NCI-H226 (cell line): ENCODE measurements at places on chromosomes 2 and 18.

DNA sequence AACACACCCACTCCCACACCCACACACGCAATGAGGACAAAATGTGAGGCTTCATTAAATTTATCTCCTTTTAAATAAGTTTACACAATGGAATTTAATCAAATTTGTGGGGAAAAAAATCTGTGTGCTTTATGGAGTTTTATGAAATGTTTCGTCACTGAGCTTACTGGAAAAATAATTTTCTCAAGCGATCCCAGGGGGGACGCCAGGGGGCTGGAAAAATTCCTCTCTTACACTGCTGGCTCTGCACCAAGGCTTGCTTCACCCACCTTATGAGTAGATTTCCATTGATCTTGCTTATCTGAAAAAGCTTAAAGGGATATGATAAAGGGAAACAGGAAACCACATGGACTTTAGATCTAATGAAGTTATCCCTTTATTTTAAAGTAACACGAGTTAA, 95.5 kb downstream of the CABYR start:
- no peak for DNase-seq

DNA sequence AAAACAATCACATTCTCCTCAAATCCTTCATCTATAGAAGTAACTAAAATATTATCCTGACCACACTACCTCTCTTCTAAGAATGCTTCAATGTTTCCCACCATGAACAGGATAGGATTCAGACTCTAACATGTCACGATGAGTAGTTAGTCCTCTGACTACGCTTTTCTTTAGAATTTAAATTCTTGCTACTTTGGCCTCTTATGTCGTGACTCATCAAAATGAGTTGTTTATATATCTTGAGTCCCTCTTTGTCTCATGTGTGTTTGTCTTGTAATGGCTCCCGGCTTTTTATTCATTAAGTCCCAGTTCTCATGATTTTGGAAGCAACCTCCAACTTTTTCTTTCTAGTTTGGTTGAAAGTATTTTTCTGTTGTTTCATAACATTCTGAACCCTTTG, 1289.2 kb downstream of the DSC3 start:
- no peak for DNase-seq

DNA sequence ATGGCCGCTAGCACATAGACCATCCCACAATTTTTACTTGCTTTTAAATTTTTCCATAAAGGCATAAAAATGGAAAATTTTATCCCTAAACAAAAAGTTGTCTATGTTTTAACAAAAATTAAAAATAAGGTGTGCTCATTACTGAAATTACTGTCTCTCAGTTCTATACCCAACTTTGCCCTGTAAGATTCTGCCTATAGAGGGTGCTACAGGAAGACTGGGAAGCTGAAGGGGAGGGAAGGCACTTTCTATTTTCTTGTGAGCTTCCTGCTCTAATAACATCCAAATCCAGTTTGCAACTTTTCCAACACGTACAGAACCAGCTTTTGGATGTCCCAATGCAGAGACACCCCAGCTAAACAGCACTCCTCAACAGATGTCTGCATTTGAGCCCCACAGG, 666.9 kb downstream of the PLCL1 start:
- no peak for DNase-seq

DNA sequence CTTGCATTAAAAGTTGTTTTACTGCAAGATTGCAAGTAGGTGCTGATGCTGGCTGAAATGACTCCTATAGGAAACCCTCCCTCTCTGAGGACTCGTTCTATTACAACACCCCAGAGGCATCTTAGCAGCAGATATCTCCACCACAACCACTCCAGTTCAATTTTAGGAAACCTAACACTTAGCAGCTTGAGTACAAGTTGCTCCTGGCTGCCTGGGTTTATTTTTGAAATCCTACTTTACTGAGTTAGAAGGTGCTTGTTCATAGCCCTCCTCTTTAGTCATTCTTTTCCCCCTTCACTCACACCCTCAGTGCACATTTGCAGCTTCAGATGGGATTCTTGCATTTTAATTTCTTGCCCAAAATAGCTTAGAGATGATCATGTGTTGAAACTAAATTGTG, 111.5 kb downstream of the MTCL1 start:
- peak; percentile 81 for DNase-seq

GRCh38 chr2:147363181-147363580, 481.6 kb upstream of the ACVR2A start:
- DNase-seq: no peak

GRCh38 chr2:169087757-169088379, 18.5 kb downstream of the DHRS9 start:
- no peak for DNase-seq

- no peak for DNase-seq
Measured at GRCh38 chr18:60200558-60200957, 172.0 kb downstream of the MC4R start.

DNA sequence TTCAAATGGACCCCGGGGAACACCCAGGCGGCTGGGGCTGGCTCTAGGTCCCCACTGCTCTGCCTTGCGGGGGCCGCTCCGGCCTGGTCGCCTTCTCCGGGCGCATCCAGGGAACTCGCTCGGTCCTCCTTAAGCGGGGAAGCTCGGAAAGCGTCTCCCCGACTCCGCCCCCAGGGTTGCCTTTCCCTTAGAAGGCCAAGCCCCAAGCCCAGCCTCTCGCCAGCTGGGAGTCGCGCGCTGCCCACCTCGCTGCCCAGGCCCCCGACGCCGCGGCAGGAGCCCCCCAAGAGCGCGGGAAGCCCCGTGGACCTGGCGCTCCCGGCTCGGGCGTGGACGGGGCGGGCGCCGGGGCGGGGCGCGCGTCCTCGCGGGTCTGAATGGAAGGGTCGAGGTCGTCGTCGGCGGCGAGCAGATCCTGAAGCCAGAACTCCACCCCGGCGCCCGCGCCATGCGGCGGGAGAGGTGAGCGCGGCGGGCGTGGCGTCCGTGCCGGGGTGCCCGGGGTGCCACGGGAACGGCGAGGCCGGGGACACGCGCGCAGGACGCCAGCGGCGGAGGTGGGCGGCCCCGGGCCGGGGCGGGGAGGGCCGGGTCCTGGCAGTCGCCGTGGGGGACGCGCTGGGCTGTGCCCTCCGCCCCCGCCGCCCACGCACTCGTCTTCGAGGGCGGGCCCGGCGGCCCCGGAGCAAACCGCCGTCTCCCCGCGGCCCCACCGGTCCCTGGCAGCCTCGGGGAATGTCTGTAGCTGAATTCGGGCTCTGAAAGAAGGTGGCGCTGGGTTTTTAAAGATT, at the start of gene BOK:
TSS of gene BOK (plus strand) at position 214 of the 791 bp plus-strand sequence. CDS start 739 bp downstream, outside the sequence.
- peak; percentile 86 for DNase-seq

DNA sequence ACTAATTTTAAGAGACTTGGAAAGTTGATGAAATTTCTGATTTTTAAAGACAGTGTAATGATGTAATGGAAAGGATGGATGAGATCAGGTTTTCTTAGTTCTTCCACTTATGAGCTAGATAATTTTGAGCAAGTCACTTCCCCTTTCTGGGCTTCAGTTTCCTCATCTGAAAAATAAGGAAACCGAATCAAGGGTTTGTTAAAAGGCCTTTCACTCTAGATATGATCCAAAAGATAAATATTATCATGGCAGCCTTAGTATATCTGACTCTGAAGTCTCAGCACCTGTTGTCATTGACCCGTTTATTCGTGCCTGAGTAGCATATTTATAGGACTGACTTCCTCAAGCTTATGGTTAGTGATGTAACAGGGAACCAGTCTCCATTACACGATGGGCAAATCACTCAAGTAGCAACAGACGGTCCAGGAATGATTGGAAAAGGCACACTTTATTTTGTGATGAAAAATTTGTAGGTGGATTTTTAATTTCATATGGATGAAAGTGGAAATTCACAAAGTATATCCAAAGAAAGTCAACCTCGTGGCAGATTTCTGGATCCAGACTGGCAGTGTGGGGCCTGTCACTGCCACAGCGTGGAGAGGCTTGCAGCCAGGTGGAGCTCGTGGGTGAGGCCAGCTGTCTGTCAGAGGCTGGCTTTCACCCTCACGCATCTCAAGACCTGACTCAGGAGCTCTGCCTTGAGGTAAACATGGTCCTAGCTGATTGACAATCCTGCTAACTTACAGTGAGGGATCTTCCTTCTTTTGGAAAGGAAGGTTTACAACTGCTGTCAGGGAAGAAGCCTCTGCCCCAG, 137.9 kb upstream of the CXCR4 start:
- DNase-seq: no peak

DNA sequence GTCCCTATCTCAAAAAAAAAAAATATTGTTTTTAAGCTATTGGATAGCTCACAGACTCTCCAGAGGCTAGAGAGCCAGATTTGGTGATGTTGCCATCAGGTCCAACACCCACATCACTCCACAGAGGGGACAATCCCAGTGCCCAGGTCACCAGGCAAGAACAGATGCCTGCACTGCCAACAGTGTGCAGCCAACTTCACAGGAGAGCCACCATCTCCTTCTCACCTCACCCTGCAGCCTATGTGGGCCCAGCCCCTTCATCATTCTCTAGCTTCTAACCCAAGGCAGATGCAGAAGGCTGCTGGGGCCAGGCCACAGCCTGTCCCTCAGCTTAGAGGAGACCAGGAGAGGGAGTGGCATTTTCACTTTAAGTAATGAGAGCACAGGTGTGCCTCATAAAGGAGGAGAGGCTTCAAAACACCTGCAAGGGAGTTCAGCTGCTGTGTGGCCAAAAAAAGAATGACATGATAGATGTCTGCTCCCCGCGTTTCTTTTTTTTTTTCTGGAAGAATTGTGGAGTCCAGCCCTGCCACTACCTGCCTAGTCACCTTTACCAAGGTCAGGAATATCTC, 98.0 kb upstream of the ZSWIM2 start:
- DNase-seq: no peak

DNA sequence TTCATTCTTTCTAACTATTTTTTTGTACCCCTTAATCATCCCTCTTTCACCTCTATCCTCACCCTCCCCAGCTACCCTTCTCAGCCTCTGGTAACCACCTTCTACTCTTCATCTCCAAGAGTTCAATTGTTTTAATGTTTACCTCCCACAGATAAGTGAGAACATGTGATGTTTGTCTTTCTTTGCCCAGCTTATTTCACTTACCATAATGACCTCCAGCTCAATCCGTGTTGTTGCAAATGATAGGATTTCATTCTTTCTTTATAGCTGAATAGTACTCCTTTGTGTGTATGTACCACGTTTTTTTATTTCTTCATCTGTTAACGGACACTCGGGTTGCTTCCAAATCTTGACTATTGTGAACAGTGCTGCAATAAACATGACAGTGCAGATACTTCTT, 22.1 kb upstream of the TMEM37 start:
- no peak for DNase-seq

- DNase-seq: peak; percentile 96
Measured at GRCh38 chr2:9179572-9180201, 26.9 kb upstream of the ASAP2 start.

- DNase-seq: peak; percentile 69
Measured at GRCh38 chr2:36373149-36373926, 17.8 kb downstream of the CRIM1 start.

DNA sequence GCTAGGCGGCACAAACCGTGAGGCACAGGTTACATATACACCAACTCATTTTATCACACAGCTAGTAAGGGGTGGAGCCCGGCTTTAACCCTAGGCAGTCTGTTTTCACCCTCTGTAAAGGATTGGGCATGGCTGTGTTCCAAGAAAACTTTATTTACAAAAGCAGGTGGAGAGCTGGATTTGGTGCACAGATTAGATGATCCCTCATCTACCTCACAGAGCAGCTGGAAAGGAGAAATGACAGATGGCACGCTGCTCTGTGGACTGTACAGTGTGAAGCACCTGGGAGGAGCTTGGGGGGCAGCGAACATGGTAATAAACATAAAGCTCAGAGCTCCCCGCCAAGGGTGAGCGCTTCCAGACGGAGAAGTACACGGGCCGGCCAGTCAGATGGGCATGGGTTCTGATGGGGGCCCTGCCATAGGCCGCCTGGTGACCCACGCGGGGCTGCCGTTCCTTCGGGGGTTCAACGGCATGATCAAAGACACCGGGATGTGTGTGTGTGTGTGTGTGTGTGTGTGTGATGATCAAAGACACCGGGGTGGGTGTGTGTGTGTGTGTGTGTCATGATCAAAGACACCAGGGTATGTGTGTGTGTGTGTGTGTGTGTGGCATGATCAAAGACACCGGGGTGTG, 862 bp upstream of the TMEM177 start:
- no peak for DNase-seq
